ENCODE measurements at places on chromosomes 11 and 22.

- no peak for DNase-seq
Observed at GRCh38 chr22:20101638-20102037, 14.3 kb upstream of the RANBP1 start.

GRCh38 chr11:123594188-123594901 lies 60.1 kb downstream of the SCN3B start:
- DNase-seq = no peak

GRCh38 chr11:86804951-86805350 lies 4.6 kb downstream of the PRSS23 start:
- no peak for DNase-seq

DNA sequence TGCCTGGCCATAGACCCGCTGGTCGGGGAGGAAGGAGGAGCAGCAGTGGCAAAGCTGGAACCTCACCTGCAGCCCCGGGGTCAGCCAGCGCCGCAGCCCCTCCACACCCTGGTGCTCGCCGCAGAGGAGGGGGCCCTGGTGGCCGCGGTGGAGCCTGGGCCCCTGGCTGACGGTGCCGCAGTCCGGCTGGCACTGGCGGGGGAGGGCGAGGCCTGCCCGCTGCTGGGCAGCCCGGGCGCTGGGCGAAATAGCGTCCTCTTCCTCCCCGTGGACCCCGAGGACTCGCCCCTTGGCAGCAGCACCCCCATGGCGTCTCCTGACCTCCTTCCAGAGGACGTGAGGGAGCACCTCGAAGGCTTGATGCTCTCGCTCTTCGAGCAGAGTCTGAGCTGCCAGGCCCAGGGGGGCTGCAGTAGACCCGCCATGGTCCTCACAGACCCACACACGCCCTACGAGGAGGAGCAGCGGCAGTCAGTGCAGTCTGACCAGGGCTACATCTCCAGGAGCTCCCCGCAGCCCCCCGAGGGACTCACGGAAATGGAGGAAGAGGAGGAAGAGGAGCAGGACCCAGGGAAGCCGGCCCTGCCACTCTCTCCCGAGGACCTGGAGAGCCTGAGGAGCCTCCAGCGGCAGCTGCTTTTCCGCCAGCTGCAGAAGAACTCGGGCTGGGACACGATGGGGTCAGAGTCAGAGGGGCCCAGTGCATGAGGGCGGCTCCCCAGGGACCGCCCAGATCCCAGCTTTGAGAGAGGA lies 11.9 kb downstream of the TMEM121B start:
- DNase-seq = no peak

DNA sequence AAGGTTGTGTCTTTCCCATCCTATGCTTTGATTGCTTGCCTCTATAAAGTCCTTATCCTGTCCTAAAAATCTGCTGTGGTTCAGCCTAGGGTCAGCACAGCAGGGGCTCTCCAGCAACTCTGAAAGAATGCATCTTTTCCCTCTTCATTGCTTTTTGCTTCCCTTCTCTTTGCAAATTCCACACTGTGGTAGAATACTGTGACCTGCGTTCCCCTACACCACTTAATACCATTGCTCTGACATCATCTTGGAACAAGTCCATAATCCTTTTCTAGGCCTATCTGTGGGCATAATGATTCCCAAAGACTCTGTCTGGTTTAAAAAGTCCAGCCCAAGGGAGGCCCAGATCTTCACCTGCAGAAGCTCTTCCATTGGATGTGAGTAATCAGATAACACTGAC lies 177.7 kb downstream of the NAV2 start:
- DNase-seq = no peak

Data from NCI-H1092 treated with DMSO at 0.1 percent for 48 hours (cell line).